ENCODE measurements at places on chromosomes 11 and 22.

- DNase-seq: no peak
These were observed 114.4 kb downstream of the BARX2 start for GRCh38 chr11:129490004-129490403.

- DNase-seq: no peak
These were observed 4.4 kb upstream of the SPDYC start for GRCh38 chr11:65165410-65166317.

DNA sequence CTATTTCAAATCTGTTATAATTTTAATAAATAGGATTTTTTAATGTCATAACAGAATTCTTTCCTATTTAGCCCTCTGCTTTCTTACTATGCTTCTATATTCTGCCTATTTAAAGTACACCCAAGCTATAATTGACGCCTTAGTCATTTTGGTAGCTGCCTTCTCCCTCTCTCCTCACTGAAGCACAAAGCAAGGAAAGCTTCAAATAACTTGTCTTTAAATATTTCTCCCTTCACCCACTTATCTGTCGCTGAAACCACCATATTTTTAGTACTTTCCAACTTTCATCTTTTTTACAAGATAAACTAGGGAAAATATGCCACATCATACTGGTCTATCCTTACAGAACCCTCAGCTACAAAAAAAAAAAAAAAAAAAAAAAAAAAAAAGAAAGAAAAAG lies 127.9 kb downstream of the ENTHD1 start:
- no peak for DNase-seq

- no peak for DNase-seq
These were observed 118.3 kb downstream of the SEZ6L start for GRCh38 chr22:26287382-26288225.

DNA sequence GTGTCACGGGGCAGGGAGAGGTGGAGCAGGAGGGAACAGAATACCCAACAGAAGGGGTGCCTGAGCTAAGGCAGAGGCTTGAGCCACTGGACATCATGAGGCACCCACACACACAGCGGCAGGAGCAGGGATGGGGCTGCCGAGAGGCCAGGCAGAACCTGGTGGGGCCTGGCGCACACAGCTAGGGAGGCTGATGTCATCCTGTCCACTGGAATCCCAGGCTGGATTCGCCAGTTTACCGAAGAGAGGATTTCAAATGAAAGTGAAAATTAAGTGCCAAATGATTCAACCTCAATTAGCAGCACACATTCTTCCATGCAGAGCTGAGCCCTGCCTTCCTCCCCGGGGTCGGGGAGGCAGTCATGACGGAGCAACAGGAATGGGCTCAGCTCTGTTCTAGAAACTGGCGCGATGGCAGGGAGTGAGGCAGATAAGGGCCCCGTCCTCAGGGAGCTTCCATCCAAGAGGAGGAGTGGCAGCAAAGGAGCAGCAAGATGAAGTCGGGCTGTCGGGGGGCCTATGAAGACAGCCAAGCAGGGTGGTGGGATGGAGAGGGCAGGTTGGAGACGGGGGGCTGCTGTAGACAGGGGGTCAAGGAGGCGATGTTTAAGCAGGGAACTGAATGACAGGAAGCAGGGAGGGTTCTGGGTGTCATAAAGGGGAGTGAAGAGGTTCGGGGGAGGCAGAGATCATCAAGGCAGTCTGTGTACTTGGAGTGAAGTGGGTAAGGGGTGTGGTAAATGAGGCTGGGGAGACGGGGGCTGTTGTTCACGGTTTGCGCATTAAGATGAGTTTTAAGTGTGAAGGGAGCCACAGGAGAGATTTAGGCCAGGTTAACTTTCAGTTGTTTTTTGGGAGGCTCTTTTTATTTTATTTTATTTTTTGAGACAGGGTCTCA lies 6.4 kb downstream of the RAC2 start:
- DNase-seq: no peak

DNA sequence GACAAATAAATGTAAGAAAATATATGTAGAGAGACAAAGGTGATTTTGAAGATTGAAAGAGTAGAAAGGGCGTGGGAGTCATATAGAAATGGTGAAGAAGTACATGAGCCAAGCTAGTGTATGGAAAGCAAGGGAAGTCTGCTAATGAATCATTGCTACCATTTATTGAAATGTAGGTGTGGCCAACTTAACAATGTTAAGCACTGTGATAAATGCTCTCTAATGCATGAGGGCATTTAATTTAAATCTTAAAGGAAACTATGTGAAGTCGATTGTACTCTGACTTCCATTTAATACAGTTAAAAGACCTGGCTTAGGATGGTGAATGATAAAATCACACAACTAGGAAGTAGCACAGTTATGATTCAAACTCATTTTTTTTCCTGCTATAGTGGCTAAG lies 219.9 kb downstream of the CASP12 start:
- DNase-seq: no peak

GRCh38 chr22:22092974-22093373 lies 110.4 kb upstream of the TOP3B start:
- no peak for DNase-seq

DNA sequence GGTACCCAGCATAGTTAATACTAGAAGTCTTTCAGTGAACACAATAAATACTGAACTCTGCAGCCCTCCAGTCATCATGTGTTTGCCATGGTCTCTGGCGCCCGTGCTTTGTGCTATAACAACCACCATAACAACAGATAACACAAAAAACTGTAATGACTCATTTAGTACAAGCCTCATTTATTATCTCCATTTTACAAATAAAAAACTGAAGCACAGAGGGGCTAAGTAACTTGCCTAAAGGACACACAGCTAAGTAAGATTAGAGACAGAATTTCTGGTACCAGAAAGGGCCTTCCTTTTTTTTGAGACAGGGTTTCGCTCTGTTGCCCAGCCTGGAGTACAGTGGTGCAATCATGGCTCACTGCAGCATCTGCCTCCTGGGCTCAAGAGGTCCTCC lies 19.5 kb downstream of the RBFOX2 start:
- no peak for DNase-seq

- DNase-seq: no peak
These were observed 7.6 kb downstream of the TP53I11 start for GRCh38 chr11:44943118-44943517.

- no peak for DNase-seq
These were observed 65.5 kb upstream of the ARHGAP20 start for GRCh38 chr11:110777775-110778174.

DNA sequence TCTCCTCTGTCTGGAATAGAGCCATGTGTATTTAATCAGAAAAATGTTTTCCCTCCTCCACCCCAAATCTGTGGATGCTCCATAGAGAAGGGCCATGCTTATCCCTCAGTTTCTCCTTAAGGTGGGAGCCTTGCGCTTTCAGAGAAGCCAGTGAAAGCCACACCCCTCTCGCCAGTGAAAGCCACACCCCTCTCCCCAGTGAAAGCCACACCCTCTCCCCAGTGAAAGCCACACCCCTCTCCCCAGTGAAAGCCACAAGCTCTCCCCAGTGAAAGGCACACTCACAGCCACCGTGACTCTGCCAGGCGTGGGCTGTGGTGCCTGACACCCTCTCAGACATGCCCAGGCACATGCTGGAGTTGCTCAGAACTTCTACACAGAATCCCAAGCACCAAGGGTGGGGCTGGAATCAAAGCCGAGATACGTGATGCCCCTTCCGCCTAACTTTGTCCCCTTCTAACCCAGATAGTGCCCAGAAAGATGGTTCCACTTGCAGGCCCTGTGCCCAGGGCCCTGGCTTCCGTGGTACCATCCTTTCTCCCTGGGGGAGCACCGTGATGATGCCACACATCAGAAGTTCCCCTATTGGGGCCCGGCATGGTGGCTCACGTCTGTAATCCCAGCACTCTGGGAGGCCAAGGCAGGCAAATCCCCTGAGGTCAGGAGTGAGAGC lies 16.5 kb upstream of the PRR5 start:
- peak; percentile 85 for DNase-seq

GRCh38 chr11:132296946-132297610 lies 926.7 kb downstream of the NTM start:
- DNase-seq: no peak

DNA sequence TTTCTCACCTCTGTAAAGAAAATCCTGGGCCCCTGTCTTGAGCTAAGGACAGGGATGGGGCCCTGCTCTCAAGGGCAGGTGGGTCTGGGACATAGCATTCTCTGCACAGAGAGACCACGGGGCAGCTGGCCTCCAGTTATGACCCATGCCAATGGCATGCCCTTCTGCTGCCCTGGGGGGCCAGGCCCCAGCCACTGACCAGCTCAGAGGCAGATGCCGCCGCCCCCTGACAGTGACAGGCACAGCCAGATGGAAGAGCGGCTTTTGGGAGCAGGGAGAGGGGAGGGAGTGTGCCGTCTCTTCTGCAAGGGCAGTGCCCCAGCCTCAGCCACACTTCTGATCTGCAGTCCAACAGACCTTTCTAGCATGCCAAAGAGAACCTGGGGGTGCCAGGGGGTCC lies 114.8 kb upstream of the NAV2 start:
- no peak for DNase-seq
